ENCODE measurements at places on chromosomes 1 and 21.

DNA sequence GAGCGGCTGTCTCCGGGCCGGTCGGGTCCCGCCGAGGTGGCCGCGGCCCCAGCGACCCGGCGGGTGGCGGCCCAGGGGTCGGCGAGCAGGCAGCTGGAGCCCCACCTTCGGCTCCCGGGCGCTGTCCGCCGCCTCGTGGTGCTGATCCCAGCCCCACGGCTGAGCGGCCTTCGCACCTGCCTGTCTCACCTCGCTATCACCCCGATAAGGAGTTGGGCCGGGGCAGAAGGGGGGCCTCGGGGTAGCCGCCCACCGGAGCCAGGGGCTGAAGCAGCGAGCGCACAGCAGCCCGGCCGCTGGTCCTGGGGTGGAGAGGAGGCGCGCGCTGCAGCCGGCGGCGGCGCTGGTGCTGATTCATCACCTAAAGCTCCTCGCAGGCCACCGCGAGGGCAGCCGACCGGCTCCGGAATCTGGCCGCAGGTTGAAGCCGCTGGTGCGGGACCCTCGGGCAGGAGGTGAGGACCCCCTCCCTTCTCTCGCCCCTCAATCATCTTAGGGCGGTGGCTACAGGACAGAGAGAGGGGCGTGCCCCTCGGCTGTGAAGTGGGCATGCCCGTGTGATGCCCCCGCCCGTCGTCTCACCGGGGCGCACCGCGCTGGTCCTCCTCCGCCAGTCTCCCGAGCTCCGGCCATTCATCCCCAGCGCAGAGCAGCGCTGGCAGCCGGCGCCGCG, 575 bp downstream of the TRIM67 start:
- peak; percentile 52 for DNase-seq

DNA sequence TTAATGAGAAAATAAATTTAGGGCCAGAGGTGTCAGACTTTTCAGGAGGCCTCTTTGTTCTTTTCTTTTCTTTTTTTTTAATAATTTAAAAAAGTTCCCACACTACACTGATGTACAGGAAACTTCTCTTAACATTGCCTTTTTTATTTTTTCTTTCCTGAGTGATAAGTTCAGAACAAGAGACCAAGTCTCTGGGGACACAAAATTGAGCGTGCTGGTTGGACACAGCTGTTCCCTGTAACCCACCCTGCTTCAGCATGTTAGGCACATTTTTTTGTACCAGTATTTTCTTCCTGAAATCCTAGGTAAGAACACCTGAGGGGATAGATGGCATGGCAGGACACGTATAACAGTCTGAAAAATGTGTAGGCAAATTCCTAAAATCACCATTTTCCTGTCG, 50.1 kb downstream of the PBX1 start:
- DNase-seq = no peak

DNA sequence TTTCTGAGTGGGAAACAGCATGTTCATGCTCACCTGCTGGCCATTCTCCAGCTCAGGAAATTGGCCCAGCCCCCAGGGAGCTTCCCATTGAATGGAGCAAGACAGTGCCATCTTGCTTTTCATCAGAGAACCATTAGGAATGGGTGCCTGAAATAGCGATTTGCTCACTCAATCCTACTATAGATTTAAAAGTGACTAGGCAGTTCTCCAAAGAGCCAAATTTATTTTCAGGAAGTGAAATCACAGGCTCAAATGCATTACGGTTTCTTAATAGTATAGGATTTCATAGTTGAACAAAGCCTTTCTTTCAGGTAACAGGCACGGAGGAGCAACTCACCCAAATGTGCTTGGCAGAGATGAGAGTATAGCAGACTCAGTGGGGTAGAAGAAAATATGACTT, 272.1 kb downstream of the GRIK1 start:
- DNase-seq = no peak

- DNase-seq = peak; percentile 53
Measured at GRCh38 chr1:224106568-224107281, 7.2 kb upstream of the FBXO28 start.

- peak; percentile 95 for DNase-seq
Measured at GRCh38 chr21:15015622-15016471, 49.0 kb downstream of the NRIP1 start.

GRCh38 chr1:167854184-167854583, 59.8 kb downstream of the ADCY10 start:
- no peak for DNase-seq

DNA sequence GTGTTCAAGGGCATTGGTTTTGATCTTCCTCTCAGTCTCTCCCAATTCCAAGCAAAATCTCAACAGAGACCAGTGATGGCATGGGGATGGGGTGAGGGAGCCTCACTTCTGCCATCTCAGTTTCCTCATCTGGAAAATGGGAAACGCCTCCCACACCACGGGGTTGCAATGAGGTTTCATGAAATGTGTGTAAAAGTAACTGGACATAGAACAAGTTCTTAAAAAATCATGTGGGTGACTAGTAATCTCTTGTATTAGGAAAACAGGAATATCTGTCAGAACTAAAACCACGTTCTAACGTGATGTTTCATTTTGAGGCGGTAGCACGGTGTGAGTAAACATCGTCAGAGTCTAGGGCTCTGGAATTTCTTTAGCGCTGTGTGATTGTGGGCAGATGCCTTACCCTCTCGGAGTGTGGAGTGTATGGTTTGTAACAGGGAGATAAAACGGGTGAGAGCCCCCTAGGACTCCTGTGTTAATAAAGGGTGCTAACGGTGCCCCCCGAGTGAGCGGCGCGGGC, 55.5 kb upstream of the DNAJC6 start:
- DNase-seq = peak; percentile 58

GRCh38 chr1:72322910-72323309, 40.6 kb upstream of the NEGR1 start:
- DNase-seq = no peak

DNA sequence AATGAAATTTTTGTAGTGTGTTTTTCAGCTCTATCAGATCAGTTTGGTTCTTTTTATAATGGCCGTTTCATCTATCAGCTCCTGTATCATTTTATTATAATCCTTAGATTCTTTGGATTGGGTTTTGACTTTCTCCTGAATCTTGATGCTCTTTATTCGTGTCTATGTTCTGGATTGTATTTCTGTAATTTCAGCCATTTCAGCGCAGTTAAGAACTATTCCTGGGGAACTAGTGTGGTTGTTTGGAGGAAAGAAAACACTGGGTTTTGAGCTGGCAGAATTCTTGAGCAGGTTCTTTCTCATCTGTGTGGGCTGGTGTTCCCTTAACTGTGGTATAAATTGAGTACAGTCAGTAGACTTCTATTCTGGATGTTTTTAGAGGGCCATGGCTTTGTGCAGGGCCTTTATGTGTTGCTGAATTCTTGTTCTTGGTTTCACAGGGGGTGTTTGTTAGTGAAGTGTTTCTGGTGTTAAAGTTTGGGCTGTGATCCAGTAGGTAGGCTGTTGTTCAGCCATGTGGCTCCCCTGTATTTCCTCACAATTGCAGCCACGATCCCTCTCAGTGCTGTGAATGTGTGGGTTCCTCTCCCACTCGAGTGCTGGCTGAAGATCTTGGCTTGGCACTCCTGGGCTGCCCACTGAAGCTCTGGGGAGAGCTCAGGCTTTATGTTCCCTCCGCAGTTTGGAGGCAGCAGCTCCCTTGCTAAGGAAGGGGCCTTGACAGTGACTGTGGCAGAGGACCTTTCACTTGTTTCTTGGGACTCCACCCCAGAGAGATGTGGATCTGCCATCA, 56.0 kb upstream of the CCDC190 start:
- DNase-seq = no peak

GRCh38 chr1:205091043-205091740, 6.9 kb upstream of the TMEM81 start:
- DNase-seq = no peak

GRCh38 chr1:173426057-173426456, 51.1 kb upstream of the PRDX6 start:
- DNase-seq = no peak

- no peak for DNase-seq
Measured at GRCh38 chr1:86646256-86646655, 58.1 kb upstream of the SH3GLB1 start.

GRCh38 chr1:23529146-23530086, 1.6 kb downstream of the E2F2 start:
- no peak for DNase-seq

- no peak for DNase-seq
Measured at GRCh38 chr1:58837886-58838285, 54.0 kb upstream of the JUN start.

DNA sequence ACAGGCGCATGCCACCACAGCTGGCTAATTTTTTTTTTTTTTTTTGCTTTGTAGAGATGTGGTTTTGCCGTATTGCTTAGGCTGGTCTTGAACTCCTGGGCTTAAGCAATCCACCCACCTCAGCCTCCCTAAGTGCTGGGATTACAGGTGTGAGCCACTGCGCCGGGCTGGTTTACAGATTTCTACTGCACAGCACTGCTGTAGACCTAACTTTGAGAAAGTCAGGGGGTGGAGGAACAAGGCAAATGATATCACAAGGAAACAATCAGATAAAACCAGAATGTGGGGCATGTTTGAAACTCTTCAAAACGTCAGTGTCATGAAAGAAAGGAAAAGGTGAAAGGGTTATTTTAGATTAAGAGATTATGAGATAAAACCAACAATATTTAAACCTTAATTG, 45.3 kb downstream of the URB2 start:
- DNase-seq = no peak

DNA sequence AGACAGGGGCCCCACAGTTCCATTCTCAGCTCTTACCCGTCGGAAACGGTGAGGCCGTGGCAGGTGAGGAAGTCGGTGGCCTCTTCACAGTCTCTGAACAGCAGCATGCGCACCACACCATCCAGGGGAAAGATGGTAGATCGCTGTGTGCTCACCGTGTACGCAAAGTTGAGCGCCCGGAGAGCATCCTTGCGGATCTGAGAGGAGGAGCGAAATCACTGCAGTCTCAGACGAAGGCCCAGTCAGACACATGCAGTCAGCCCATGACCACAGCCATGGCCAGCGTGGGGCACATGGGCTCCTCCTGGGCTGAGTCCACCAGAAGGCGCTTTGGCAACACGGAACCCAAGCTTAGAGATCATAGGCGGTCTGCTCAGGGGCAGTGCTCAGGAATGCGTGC, 18.5 kb downstream of the MCM3AP start:
- no peak for DNase-seq

GRCh38 chr1:100423832-100424337, 71.6 kb downstream of the CDC14A start:
- DNase-seq = no peak

DNA sequence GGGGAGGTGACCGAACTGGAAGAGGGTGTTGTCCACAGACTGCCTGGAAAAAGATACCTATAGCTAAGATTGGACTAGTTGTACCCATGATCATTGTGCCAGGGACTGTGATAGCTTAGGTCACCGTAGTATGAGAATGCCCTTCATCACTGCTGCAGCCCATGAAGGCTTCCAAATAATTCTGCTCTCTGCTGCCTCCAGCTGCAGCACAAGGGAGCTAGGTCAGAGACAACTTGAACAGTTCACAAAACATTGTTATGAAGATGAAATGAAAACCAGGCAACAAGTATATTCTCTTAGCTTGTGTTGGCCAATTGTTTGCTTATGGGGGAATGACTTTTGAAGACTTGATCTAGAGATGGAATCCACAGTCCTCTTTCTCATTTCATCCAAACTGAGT, 246.7 kb downstream of the MRPL39 start:
- no peak for DNase-seq

DNA sequence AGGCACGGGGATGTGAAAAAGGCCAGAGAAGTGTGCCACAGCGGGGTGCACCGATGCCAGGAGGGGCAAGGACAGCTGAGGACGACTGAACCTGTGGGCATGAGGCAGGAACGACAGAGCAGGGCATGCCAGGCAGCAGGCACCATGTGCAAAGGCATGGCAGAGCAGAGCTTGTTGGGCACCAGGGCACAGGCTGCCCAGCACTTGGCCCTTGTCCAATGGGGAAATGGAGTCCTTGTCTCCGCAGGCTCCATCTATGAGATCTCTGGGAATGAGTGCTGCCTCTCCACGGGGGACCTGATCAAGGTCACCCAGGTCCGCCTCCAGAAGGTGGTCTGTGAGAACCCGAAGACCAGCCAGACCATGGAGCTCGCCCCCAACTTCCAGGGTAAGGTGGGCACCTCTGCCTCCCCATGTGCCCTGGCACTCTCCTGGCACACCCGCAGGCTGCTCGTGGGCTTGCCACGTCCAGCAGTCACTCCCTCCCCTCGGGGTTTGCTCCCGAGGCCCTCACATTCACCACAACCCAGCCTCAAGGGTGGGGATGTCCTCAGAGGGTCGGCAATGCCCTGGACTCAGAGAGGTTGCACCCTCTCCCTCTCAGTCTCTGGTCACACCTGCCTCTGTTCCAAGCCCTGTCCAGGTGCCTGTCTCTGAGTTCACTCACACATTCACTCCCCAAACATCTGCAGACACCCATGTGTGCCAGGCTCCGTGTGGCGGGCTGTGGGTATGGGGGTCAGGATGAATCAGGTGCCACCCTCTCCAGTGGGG, 4.2 kb downstream of the THEMIS2 start:
- DNase-seq = no peak

GRCh38 chr1:1219341-1219740, 5.4 kb upstream of the TNFRSF4 start:
- no peak for DNase-seq

DNA sequence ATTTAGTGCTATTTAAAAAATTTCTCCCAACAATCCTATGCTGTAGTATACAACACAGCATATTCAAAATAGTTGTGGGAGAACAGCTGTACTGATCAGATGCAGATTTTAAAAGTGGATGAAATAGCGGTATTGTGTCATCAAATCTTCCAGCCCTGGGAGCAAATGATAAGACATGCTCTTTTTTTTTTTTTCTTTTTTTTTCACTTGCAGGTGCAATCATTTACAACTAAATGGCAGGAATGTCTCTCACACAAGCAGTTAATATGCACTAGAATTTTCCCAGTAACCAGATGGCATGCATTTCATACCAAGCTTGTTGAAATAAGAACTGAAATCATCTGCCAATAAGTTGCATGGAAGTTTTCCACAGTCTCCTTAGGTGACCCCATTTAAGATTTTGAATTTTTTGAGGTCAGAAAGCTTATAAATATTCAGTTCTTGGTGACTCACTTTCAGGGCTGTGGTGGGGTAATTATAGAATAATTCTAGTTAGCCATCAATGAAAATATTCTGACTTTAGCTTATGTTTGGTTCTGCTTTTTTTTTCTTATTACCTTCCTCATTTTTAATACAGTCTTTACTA, 623.9 kb upstream of the NR5A2 start:
- DNase-seq = peak; percentile 89

GRCh38 chr1:101102426-101103156, 77.0 kb upstream of the DPH5 start:
- no peak for DNase-seq

DNA sequence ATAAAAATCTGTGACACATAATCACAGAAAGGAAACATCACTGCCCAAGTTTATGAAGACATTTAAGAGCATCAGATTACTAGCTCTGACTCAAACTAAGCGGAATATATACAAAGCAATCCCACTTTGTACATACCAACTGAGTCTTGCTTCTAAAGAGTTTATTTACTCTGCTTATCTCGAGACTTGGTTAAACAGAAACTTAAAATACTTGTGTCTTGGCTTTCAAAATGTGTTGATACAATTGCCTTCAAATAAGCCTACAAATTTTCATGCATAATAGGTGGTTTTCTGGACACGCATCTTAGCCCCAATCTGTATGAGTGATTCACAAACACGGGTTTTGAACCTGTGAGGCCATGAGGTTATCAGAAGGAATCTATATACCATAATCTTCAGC, 21.0 kb downstream of the CD160 start:
- DNase-seq = peak; percentile 93

GRCh38 chr1:32204943-32205361, 519 bp upstream of the IQCC start:
- no peak for DNase-seq

Data from EH (cell line).